Frontal cortex (tissue), 4 donors: ENCODE measurements at places on chromosomes 7 and 10.

- no peak for DNase-seq
These were observed 122.8 kb downstream of the SKIDA1 start for GRCh38 chr10:21402606-21403083.

GRCh38 chr7:29375641-29376562, 181.3 kb downstream of the CHN2 start:
- no peak for DNase-seq

DNA sequence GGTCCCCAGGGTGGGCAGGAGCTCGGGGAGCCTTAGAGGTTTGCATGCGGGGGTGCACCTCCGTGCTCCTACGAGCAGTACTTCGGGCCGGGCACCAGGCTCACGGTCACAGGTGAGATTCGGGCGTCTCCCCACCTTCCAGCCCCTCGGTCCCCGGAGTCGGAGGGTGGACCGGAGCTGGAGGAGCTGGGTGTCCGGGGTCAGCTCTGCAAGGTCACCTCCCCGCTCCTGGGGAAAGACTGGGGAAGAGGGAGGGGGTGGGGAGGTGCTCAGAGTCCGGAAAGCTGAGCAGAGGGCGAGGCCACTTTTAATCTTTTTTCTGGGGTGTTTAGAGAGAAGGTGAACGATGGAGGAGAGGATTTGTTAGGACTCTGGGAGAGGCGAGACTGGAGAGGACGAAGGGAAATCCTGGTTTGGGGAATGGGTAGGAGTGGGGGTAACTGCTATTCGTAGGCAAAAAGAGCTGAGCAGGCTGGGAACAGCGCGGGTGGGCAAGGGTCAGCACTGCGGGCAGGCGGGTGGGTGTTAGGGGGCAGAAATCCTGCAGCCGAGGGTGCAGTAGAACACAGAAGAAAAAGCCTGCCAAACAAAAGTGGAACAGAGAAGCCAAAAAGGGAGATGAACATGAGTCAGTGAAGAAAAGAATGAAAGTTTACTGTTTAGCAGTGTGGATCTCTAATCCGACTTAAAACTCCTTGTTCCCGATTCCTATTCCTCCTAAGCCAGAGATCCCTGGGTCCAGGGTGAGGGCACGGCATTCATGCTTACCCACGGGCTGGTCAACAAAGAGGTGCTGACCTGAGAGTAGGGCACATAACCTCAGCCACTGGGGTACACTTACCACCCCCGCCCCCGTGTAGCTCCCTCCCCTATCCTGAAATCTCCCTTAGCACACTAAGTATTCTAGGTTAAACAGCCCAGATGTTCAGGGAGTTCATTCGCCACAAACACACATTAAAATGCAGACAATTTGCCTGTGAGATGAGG, 26.9 kb downstream of the PRSS2 start:
- no peak for DNase-seq

DNA sequence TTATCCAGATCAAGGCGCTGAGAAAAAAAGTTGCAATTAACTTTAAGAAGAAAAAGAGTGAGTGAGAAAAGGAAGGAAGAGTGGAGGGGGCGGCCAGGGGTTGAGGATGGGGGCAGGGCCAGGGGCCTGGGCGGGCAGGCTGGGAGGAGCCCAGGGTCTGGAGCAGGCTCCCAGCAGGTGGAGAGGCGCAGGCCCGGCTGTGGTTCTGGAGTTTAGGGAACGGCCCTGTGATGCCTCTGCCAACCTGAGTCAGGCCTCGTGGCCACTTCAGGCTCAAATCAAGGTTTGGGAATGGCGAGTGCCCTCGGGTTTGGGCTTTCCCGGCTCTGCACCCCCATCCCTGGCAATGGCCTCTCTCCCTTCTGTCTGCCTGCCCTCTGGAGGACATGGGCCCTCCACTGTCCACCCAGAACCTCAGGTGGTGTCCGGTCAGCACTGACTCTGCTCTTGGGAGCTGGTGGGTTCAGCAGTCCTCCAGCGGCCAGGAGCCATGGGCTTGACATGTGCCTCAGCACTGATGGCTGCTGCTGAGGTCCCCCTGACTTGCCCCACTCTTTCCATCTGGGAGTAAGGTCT, 41.0 kb upstream of the EMX2 start:
- no peak for DNase-seq

DNA sequence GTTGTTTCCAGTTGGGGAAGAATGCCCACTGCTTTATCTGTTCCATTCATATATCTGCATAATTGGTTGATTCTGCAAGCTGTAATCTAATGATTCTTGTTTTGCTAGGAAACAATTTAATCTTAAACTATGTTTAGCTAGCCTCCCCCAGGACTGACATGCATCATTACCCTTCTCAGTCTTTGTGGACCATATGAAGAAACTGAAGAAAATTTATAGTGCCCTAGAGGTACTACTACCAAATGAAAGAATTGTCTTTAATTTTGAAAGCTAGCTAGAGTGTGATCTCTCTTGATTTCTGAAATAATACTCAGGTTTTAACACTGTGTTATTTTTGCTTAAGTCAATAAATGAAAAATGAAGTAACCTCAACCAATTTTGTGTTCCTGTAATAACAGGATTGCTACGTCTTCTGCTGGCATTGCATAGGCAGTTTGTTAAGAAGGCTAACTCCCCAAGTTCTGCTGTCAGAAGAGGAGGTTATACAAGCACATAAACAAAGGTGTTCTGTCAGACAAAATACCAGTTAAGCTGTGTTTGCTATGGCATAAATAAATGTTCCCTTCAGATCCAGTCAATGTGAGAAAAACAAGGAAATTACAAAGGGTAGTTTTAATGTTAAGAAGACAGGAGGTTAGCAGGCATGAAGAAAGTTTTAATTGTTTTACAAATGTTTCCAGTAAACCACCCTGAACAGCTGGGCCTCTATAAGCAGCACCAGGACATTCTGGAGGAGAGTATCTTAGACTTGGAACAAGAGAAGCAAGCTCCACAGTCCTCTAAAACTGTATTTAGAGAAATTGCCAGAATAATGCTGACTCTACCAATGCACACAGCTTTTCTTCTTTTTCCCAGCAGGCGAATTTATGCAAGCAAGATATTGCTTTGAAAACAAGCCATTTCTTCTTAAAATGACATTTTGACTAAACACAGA, 90.3 kb upstream of the CTTNBP2 start:
- no peak for DNase-seq

- no peak for DNase-seq
These were observed 56.5 kb downstream of the ZNF277 start for GRCh38 chr7:112262855-112263487.

DNA sequence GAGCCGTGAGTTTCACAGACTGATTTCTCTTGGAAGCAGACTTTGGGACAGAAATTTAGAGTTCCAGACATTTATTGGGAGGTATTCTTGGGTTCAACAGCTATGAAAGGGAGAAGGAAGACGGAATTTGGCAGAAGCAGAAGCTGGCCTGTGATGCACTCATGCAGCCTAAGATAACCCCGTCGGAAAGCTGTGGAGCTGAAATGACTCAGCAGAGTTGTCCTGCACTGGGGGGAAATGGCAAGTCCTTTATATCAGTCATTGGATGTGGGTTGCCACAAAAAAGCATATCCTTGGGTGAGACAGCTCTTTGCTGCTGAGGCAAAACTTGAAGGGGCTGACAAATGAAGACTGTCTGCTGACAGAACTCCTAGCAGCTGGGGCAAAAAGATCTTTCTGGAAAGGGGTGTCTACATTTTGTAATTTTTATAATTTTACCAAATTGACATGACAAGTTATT, 11.5 kb upstream of the MICU1 start:
- no peak for DNase-seq

- no peak for DNase-seq
These were observed 66.0 kb downstream of the PTPRE start for GRCh38 chr10:127972751-127973357.

- DNase-seq, result no peak
These were observed 139.8 kb downstream of the CELF2 start for GRCh38 chr10:11157292-11158076.

GRCh38 chr7:151188252-151188542, 1.1 kb upstream of the ASB10 start:
- no peak for DNase-seq

DNA sequence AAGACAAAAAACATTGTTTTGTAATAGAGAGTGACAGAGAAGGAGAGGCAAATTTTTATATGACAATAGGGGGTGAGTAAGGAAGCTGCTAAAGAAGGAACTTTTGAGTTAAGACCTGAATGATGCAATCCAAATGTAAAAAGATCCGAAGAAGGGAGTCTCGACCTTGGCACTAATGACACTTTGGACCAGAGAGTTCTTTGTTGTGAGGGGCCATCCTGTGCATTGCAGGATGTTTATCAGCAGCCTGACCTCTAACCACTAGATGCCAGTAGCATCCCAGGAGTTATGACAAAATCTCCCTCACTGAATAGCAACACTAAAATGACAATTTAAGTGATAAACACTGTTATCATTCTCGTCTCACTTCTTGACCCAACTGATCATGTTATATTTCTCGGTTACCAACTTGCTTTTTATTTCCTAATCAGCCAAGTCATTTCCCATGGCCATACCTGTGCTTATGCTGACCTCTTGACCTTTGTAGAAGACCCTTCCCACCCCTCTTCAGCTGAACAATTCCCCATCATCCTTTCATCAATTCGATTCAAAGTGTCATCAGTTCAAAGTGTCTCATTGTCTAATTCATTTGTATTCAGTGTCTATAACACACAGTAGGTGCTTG, 30.0 kb downstream of the DGKI start:
- DNase-seq, result no peak

DNA sequence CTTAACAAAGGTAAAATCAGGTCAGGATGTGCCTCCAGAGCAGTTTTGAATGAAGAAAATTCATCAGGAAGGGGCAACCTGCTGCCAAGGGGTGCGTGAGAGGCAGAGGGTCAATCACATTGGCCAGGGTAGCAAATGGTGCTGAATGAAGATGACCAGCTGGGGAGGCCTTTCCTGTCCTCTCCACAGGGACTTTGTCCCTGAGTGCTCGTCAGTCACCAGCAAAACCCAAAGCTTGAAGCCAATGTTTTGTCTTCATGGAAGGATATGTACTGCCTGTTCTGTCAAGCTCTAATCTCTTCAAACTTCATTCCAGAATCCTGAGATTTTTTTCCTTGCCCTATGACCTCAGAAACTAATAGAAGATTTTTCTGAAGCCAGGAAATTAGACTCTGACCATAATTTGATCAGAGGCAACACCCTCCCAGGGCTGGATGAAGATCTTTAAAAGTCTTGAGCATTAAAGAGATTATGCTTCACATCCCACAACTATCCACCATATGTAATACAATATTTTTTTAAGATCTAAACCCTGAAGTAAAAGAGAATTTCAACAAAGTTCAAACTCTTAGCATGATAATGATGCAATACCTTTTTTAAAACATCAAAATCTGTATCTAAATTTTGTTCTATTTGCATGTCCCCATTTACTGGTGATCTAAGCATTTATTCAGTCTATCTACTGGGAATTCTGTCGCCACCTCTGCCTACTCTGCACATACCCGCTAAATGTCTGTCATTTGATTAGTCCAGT, 243.0 kb downstream of the SNX13 start:
- no peak for DNase-seq

- DNase-seq, result no peak
These were observed 619.8 kb upstream of the CELF2 start for GRCh38 chr10:10397906-10398305.

DNA sequence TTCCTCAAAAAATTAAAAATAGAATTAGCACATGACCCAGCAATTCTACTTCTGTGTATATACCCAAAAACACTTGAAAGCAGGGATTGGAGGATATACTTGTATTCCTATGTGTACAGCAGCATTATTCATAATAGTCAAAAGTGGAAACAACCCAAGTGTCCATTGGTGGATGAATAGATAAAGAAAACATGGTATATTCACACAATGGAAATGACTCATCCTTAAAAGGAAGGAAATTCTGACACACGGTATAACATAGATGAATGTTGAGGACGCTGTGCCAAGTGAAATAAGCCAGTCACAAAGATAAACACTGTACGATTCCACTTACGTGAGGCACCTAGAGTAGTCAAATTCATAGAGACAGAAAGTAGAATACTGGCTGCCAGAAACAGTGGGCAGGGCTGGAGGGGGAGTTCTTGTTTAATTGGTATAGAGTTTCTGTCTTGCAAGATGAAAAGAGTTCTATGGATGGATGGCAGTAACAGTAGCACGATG, 26.6 kb upstream of the KAT6B start:
- DNase-seq, result no peak

GRCh38 chr7:81685270-81685868, 84.5 kb downstream of the HGF start:
- DNase-seq, result no peak

DNA sequence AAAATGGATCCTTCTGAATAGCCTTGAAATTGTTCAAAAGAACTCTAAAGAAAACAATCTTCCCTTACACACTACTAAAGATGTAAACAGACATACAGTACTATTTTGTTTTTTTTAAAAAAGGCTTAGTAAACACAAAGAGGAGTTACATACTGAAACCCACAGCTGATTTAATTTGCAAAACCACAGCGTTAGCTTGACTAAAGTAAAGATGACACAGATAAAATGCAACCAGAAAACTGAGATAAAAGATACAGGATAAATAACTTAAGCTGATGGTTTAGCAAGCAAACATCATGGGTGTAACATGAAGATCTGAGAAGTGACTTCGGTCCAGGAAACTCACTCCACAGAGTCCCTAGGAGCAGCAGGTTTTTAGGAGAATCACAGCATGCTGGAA, 21.8 kb downstream of the PRKCQ start:
- DNase-seq, result no peak

DNA sequence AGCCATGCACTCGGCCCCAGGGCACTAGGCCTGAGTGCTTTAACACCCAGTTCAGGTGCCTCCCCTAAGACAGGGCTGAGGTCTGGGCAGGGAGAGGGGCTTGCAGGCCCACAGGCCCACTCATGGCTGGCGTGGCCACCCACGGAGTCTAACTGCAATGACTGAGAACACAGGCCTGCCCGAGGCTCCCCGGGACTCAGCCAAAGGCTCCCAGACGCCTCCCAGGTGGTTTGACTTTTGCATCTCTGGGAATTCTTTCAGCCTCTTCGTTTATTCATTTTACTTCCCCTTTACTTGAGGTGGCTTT, 37.3 kb downstream of the PTPRN2 start:
- no peak for DNase-seq

GRCh38 chr7:30906515-30907240, 5.0 kb upstream of the AQP1 start:
- no peak for DNase-seq

DNA sequence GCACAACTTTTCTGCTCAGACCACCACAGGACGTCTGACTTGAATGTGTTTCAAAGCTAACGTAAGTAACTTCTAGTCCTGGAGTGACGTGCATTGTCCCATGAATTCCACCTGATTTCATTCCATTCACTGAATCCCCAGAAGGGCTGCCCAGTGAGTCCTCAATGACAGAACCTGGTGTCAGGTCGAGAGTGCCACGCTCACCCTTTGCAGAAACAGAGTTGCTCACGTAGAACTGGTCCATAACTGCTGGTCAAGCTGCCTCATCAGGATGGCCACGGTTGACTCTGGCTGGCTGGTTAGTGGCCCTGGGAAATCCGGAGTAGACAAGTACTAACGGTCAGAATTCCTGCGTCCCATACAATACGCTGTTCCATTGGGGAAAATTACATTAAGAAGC, 50.6 kb upstream of the UBE3C start:
- DNase-seq, result no peak

- DNase-seq, result no peak
These were observed 136.7 kb upstream of the CHST15 start for GRCh38 chr10:124229989-124230634.

GRCh38 chr7:2197436-2198155, 35.1 kb downstream of the MAD1L1 start:
- no peak for DNase-seq
